A172 (cell line): ENCODE measurements at places on chromosomes 7 and 10.

DNA sequence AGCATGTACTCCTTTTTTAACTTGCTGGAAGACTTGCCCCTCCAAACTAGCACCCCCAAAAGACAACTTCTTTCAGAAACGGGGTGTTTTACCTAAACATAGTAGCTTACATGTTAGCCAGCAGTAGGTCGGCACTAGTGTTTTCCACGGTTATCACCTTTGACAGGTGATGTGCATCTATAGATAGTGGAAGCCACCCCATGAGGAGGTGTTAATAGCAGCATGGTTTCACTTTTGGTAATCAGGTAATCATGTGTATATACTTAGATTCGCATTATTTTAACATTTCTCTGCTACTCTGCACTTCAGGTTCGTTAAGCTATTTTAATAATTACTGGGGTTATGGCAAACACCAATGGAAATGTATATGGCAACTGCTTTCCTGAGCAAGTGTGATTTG, 17.6 kb downstream of the SRI start:
- no peak for DNase-seq

- DNase-seq = peak; percentile 71
These were observed 75.4 kb downstream of the HDAC9 start for GRCh38 chr7:18570890-18571478.

DNA sequence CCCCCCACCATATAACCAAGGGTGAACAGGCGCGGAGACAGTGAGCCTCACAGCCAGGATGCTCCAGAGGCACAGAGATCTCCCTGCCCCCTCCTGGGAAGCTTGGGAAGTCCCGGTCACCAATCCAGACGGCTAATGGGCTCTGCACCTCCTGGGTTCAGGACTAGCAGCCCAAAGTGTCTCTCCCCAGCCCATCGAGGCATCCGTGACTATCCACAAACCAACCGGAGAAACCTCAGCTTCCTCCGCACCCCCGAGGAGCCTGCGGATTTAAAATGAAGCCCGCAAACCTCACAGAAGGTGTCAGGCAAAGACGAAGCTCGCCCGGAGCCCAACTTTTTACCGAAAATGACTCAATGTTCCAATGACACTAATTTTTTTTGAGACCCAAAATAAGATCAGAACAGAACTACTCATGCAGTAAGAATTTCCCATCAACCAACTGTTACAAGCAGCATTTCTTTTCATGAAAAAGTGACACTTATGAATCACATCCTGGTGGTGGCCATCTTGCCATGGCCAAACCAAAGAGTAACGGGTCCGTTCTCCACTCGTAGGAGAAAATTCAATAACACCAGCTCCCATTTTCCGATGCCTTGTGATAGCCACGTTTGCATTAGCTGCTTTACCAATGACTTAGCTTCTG, 6.0 kb downstream of the PDGFA start:
- peak; percentile 88 for DNase-seq

DNA sequence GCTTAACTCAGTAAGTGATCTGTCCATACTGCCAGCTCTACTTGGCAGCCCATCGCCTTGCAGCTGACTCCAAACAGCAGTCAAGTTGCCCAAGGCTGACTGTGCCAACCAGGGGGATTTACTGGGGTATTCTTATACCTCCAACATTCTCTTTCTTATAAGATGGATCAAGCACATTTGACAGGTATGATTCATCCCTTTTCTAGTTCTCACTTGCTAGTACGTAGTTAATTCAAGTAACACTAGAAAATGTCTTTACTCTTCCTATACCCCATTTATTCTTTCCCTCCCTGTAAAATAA, 77.0 kb downstream of the SLC25A13 start:
- DNase-seq = no peak

GRCh38 chr7:106064316-106064715, 47.8 kb downstream of the SYPL1 start:
- no peak for DNase-seq

GRCh38 chr7:25913598-25914224, 238.3 kb upstream of the NFE2L3 start:
- no peak for DNase-seq

- peak; percentile 50 for DNase-seq
These were observed 220.8 kb upstream of the PRSS58 start for GRCh38 chr7:142478479-142479220.

- no peak for DNase-seq
These were observed 497.3 kb downstream of the INHBA start for GRCh38 chr7:41205600-41205999.

GRCh38 chr10:9869606-9870176, 1148.0 kb upstream of the CELF2 start:
- DNase-seq = no peak

DNA sequence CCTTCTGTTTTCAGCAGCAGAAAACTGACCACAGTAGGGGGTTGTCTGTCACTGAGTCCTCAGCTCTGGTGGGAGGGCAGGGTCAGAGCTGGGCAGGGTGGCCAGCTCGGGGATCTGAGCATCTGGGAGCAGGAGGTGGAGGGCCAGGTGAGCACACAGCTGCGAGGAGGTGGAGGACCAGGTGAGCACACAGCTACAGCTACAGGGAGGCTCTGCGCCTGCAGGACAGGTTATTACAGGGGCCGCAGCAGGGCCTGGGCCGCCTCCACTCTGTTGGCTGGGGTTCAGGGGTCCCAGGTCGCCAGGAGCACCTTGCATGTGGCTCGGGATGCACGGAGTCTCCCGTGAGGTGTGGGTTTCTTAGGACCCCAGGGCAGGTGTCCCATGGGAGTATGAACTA, 52.4 kb upstream of the PRKAR1B start:
- DNase-seq = no peak

DNA sequence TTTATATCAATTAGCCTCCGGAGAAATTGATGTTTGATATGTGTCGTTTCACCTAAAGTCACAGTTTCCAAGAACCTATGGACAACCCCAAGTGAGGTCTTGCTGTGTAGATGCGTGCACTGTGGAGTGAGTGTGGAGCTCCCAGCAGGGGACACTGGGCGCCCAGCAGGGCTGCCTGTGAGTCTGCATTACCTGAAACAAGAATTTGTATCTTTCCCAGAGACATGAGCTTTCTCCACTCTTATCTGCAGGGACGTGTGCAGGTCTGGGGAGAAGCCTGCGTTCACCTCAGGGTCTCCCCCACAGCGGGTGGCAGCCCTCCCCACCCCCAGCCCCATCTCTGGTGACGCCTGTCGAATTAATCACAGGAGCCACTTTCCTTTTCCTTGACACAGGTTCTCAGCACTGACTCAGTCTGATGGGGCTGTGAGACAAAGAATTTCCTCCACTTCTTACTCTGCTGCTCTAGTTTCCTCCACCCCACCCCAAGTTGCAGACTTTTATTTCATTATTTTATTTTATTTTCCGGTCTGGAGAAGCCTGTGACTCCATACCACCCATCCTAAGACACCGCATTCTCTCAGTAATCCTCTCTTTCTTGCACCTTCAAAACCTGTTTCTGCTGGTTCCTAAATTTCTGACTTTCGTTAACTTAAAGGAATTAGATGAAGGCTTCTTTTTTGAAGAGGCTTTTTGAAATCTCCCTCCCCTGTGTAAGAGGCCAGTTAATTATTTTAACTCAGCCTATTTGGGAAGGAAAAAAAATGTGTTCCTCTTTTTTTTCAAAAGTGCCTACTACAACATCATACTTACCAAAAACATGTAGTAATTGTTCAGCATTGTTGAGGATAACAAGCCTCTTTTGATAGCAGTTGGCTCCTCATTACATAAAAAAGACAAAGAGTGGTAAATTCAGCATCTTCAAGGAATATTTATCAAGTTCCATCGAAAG, 17.0 kb upstream of the INSIG1 start:
- DNase-seq = no peak

DNA sequence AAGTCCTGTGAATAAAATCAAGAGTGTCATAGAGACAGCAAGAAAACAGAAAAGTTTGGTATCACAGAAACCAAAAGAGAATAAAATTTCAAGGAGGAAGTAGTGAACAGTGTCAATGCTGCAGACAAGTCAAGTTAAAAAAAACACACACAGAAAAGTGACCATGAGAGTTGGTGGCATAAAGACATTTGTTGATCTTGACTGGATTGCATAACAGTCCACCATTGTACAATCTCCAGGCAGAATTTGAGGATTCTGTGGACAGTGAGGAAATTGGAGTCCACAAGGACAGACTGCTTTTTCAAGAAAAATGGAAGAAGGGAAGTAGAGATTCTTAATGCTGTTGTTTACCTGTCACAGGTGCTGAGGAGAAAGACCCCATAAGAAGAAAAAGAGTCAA, 412.5 kb downstream of the PLXDC2 start:
- no peak for DNase-seq

DNA sequence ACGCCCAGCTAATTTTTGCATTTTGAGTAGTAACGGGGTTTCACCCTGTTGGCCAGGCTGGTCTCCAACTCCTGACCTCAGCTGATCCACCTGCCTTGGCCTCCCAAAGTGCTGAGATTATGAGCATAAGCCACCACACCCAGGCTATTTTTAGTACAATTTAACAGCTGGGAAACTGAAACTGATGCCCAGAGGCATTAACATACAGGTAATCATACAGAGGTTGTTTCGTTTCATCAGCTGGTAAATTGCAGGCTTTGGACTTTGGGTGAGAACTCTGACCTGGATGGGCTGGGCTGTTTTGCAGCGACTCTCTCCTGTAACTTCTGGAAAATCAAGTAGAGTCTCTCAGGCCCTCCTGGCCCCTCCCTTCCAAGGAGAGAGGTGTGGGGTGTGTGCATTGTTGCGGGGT, 6.2 kb upstream of the ACHE start:
- DNase-seq = no peak
